ENCODE measurements at places on chromosomes 11 and 22. TPM values are rescaled to one million over a fixed set of nuclear protein-coding genes. Genes with fewer than 3 reads are reported as not detected.
A peak's percentile ranks its signal among the peaks of the same experiment; 100 is the strongest.

Gene KIF18A
- 6.6 TPM for polyA plus RNA-seq

Gene CCDC87
- polyA plus RNA-seq, result 0.12 TPM

Gene CCDC188
- 1.1 TPM for polyA plus RNA-seq

Gene CTSW
- 0.92 TPM for polyA plus RNA-seq

DNA sequence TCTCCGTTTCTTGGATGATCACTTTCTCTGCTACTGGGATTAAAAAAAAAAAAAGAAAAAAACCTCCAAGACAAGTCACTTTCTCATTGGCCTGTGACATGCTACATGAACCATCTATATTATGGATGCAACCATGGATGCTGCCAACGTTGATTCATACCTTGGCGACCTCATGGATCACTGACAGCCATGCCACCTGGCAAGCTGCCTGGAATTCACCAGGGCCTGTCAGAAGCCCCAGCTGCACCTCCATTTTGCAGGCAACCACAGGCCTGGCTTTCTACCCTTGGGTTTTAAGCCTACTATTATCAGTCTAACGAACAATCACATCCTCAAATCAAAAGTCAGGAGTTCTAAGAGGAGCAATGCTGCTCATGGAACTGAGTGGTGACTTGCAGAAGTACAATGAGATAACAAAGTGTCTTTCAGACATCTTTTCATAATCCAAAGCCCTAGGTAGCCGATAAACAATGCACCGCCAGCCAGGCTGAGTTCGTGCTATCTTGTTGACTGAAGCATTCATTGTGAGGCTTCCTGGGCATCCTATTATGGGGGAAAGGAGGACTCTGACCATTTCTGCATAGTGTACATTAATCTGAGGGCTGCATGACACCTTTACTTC lies 48.0 kb upstream of the CADM1 start:
- DNase-seq, result no peak

DNA sequence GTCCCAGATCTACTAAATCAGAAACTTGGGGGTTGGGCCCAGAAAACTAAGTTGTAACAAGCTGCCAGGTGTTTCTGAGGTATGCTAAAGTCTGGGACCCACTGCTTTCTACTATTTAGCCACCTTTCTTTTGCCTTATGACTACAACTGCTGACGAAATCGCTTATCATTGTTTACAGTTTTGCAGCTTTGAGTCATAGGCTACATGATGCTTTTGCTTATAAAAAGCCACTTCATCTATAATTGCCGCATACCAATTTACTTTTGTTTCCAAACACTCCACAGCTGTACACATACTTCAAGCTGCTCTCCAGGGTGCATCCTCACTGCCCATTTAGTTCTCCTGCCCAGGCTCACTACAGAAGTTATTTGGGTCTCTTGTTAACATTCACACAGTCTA lies 144.7 kb downstream of the ENTHD1 start:
- no peak for DNase-seq

GRCh38 chr11:36044636-36045035 lies 100.8 kb downstream of the LDLRAD3 start:
- no peak for DNase-seq

DNA sequence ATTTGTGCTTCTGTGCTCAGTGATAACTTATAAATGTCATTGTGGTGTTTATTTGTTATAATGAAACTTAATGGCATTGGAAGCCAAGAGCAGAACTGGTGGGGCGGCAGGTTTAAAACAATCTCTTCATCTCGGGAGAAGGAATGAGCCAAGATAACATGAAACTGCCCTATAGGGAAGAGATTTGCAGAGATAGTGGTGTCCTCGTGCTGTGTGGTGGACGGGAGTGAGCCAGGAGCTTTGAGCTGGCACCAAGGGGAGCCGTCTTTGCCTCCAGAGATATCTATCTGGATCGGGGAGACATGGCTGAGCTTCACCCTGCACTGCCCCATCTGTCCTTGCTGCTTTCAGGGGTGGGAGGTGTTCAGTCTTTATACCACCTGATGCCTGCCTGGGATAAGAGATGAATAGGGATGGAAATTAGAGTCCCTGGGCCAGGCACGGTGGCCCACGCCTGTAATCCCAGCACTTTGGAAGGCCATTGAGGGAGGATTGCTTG lies 189.6 kb downstream of the ST3GAL4 start:
- no peak for DNase-seq

DNA sequence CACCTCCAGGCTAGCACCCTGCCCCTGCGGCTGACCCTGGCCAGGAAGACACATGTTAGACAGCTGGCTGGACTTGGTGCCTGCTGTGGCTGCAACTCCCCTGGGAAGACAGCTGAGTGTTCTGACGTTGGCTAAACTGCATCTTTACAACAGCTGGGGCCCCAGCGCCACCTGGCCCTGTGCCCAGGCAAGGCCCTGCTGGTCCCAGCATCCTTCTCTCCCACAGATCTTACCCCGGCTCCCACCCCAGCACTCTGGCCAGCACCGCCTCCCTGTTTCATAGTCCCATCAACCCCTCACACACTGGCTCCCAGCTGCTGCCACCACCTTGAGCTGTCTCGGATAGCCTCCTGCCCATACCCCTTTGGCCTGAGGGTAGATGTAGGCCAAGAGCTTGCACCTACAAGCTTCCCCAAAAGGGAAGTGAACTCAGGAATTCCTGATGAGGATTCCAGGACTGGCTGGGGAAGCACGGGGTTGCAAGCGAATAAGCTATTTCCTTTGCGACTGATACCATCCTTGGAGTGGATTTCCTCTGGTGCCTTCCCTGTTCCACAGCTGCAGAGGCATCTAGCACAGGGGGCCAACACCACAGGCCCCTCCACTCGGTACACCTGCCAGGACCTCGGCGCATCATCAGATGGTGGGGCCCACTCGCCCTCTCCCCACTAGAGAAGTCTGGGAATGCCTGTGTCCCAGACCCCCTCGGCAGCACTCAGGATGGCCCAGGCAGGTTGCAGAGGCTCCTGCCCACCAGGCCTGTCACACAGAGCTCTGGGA lies 28.5 kb downstream of the RSPH14 start:
- DNase-seq, result peak; percentile 77

- DNase-seq, result no peak
Measured at GRCh38 chr11:93323747-93324146, 6.8 kb upstream of the DEUP1 start.

- DNase-seq, result no peak
Measured at GRCh38 chr11:115080923-115081680, 402.8 kb downstream of the NXPE2 start.

GRCh38 chr11:93123351-93123898 lies 74.4 kb downstream of the SLC36A4 start:
- peak; percentile 11 for DNase-seq

DNA sequence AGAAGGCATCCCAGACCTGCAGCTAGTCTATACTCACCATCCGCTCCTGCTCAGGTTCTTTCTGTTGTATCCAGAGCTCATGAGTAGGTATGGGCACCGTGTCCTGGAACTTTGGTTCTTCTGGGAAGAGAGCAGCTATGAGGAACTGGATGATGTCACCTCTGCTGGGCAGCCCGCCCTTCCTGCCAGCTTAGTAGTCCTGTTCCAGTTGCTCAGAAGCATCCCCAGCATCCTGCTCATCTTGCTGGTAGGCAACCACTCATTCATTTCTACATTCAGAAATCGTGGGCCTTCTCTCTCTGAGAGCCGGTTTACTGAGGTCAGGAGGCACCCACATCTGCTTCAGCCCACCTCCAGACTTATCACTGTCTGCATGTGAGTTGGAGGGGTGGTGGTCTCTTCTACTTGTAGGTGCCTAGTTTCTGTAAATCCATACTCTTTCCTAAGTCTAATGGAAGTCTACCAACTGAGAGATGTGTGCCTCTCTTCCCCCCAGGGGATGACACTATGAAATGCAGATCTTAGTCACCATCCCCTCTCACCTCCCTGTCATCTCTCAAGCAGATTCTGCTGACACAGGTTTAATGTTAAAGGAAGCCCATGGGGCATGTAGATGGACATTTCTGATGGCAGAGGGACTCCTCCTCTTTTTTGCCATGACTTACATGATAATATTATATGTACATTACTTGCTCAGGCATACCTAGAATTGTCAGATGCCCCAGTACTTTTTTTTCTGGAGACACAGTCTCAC lies 29.6 kb upstream of the CCDC134 start:
- no peak for DNase-seq
